ENCODE measurements at places on chromosomes 4 and X. TPM values are rescaled to one million over a fixed set of nuclear protein-coding genes. Genes with fewer than 3 reads are reported as not detected.

The TMEM271 gene
- total RNA-seq = not detected

The XKRX gene
- total RNA-seq = not detected

The PNMA3 gene
- total RNA-seq = 2.5 TPM

The APLN gene
- total RNA-seq = 15.4 TPM

The DCK gene
- 6.4 TPM for total RNA-seq

GRCh38 chr4:24991015-24991414 lies 39.7 kb downstream of the LGI2 start:
- no peak for DNase-seq

DNA sequence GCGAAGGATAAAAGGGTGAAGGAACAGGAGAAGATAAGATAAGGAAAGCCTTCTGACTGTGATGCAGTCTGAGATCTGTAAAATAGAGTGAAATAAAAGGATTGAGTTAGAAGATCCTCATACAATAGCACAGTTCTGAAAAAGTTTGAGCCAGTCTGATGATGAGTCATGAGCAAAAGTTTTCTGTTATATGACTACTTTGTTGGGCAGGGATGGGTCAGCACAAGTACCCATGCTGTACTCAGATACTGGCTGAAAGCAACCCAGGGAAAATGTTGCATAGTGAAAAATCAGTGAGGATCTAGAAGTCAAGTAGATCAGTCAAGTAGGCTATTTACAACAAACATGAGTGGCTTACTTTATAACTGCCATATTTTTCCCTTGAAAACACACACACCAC lies 253.5 kb downstream of the PCDH10 start:
- no peak for DNase-seq

DNA sequence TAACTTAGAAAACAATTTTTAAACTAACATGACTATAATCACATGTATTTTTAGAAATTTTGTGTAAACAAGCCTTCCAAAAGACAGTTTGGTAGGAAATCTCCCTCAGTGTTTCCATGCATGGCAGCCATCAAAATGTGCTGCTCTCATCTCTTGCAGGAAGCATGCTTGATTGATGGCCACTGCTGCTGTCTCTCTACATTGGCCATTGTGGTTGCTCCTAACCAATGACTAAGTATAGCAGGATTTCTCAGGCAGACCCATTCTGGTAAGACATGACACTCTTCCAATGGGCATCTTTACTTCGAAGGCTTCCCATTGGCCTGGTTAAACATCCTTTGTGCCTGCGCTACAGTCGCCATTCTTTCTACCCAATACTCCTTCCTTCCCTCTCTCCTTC lies 78.9 kb upstream of the GUCY1A1 start:
- no peak for DNase-seq

GRCh38 chr4:120977435-120977997 lies 55.0 kb upstream of the PRDM5 start:
- no peak for DNase-seq

GRCh38 chrX:16177260-16177659 lies 10.0 kb downstream of the MAGEB17 start:
- DNase-seq = no peak

GRCh38 chr4:95178938-95179337 lies 369.8 kb downstream of the UNC5C start:
- DNase-seq = no peak

DNA sequence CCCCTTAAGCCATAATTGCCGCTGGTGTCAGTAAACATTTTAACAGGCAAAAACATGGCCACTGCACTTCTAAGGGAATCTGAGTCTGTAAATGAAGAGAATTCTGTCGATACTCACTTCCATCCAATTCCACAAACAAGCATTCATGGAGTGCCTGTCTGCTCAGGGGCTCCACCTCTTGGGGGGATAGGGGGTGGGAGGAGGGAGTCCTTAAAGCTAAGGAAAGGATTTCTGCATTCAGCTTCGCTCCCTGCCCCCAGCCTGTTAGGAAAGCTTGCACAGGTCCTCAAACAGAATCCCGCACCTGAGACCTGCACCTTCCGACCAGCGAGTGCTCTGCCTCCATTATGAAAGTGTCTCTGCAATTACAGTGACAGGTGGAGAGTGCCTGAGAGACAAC lies 130.2 kb upstream of the KIT start:
- no peak for DNase-seq

GRCh38 chr4:138188406-138189084 lies 53.6 kb downstream of the SLC7A11 start:
- DNase-seq = no peak

- no peak for DNase-seq
Observed at GRCh38 chr4:6362896-6363295, 93.2 kb downstream of the WFS1 start.

- no peak for DNase-seq
Observed at GRCh38 chr4:147056940-147057610, 111.4 kb upstream of the TTC29 start.

- peak; percentile 70 for DNase-seq
Observed at GRCh38 chrX:107674480-107675364, 46.4 kb downstream of the PRPS1 start.

DNA sequence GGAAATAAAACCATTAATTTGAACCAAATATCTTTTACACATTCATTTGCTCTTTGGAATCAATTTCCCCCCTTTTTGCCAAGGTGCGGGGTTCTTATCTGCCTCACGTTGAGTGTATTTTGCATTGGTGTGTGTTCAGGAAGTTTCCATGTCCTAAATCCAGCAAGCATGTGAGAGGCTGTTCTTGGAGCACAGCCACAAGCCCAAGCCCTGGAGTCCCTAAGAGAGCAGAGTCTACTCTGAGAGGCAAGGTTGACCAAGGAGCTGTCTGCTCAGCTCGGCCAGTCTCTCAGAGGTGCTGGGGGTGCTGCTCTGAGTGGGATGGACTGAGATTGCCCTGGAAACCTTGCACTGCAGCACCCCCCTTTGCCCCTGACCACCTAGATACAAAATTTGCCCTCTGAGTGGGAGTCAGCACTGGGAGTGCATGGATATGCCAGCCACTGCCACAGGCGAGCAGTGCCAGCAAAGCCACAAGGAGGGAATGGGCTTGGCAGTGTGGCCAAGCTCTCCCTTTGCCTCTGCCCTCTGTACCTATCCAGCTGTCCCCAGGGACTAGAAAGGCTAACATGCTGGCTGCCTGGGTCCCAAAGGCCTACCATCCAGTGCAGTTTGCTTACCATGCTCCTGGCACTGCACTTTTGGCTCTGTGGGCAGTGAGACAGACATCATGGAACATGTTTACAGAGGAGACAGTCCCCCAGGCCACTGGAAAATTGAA lies 20.5 kb upstream of the FAM193A start:
- peak; percentile 68 for DNase-seq

DNA sequence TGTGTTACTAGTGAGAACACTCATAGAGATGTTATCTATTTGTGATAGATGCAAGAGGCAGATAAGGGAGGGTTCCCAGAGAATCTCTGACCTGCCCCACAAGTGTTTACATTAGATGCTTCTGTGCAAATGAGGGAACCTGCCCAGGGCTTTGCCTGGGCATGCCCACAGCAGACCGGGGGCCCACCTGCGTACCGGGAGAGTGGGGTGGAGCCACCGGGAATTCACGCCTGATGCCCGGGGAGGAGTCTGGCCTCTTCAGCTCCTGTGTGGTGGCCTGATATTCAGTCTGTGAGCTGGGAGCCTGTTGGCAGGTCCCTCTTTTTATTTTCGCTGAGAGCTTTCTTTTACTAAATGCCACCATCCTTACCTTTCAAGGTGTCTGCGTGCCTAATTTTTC lies 155.7 kb downstream of the SNCA start:
- no peak for DNase-seq

Measured in Right ventricle myocardium superior (tissue), 1 donor.